Stimulated activated CD4-positive, alpha-beta T cell treated with anti-CD3 and anti-CD28 coated beads, Interleukin-2, amount 100 ng/mL, for 48 hours (primary cell): ENCODE measurements at places on chromosomes 12 and 14.

DNA sequence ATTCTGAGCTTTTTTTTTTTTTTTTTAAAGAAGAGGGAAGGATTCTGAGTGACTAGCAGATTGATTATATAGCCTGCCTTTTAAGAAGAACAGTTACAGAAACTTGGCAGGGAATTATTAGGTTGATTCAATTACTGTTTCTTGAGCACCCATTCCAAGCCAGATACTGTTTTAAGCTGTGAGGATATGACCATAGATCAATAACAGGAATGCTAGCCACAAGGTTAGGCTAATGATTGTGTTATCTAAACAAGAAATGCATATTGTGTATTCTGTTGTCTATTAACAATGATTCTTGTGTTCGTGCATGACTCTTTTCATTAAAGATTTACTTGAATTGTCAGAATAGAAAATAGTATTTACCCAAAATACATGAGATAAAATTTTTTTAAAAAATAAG is 67.1 kb downstream of the PRORP start:
- no peak for DNase-seq

- DNase-seq: no peak
Measured at GRCh38 chr12:128570191-128571065, 253.3 kb downstream of the SLC15A4 start.

GRCh38 chr14:21257394-21257909 is 11.8 kb downstream of the HNRNPC start:
- DNase-seq: no peak

DNA sequence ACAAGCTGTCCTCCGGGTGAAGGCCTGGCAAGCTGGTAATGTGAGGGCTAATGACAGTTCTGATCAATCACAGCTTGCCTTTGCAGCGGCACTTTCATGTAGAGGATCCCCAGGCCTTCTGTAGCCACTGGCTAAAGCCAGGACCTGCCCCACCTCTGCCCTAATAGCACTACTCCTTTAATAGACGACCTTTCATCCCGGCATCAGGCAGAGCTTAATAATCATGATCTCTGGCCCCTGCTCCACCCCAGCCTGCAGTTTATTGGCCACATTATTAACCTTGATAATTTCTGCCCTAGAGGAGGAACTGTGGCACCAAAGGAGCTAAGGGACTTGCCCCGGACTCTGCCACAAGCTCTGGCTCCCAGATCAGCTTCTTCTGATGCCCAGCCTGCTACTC is 142.3 kb upstream of the TBX3 start:
- no peak for DNase-seq

DNA sequence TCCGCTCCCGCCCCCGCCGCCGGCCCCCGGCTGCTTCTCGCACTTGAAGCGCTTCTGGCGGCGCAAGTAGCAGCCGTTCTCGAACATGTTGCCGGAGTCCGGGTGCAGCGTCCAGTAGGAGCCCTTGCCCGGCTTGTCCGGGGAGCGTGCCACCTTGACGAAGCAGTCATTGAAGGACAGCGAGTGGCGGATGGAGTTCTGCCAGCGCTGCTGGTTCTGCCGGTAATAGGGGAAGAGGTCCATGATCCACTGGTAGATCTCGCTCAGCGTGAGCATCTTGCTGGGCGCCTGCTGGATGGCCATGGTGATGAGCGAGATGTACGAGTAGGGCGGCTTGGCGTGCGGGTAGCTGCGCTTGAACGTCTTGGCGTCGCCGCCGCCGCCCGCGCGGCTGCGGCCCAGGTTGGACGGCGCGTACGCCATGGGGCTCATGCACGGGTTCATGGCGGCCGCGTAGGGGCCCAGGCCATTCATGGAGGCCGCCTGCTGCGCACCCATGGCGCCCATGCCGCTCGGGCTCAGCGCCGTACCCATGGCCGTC is 3.0 kb downstream of the FOXA1 start:
- DNase-seq: no peak

DNA sequence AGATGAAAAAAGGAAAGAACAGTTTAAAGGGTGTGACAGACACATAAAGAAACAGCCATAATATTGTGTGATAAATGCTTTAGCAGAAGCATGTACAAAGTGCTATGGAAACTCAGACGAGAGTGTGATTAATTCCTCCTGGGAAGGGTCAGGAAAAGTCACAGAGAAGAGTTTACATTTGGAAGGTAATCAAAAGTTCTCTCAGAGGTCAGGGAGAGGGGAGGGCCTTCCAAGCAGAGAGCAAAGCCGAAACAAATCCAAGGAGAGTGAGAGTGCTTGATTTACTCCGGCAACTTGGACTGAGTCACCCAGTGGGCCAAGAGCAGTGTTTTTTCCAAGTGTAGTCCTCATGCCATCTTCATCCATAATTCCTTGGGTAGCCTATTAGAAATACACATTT is 108.3 kb downstream of the IGF1 start:
- no peak for DNase-seq

DNA sequence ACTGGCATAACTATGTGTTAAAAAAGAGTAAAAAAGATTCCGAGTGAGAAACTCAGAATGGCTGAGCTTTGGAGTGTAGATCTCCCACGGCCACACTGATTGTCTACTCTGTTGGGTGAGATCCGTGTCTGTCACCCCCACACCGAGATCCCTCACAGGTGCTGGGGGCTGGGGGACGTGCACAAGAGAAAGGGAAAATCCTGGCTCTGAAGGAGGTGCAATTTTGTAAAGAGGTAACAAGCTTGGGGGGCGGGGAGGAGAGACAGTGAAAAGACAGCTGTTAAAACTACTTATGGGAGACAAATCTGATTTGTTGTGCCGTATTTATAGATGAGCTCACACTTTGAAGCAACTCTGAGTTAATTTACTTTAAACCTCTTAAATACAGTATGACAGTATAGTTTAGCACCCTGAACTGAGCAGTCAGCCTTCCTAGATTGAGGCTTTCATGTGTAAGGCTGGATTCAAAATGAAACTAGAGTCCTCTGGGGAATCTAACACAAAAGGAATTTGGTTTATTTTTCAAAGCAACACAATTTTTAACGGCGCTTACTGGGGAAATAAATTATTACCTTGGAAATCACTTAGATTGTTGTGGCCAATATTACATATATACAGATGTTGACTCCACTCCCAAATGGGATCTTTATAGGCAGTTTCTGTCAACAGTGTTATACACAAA is 167.4 kb upstream of the RGS6 start:
- DNase-seq: no peak

DNA sequence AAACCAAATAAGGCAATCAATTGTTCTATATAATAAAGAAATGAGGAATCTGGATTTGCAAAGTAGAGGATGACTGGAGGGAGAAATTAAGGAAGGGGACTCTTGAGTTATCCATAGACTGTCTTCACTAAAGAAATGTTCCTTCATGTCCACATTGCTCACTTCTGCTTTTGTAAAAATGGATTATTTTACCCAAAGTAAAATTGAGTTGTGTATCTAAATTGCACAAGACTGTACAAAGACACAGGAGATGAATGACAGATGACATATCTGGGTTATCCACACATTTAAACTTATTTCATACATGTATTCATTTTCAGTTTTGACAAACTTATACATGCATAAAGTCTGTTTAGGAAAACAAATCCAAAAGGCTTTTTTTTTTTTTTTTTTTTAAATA is 11.3 kb downstream of the ATP2B1 start:
- DNase-seq: no peak

GRCh38 chr12:94686834-94687628 is 36.7 kb upstream of the TMCC3 start:
- DNase-seq: no peak

- DNase-seq: no peak
Measured at GRCh38 chr14:105392131-105393090, 5.9 kb upstream of the TEX22 start.

DNA sequence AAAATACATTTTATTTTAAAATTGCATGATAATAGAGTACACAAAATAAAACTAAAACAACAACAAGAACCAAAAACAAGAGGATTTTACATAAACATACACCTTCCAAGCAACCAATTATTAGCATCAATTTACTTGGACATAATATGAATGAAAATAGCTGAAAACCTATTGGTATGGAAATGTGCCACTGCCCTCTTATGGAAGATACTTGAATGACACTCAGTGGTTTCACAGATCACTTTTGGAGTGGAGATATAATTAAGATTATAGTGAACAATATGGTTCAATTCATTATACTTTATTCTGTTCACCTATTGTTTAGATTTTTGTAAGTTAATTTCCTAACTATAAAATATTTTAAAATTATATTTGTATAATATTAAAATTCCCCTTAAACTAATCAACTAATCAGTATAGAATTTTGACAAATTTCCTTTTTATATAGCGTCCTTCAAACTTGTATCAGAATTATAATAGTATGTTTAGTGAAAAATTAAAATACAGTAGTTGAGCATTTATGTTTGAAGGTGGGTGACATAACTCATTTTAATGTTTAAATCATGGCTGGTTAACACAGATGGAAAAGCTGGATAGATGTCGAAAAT is 70.1 kb downstream of the SLC6A15 start:
- no peak for DNase-seq

GRCh38 chr14:59308673-59309072 is 120.2 kb downstream of the DAAM1 start:
- DNase-seq: no peak

- DNase-seq: no peak
Measured at GRCh38 chr12:32651151-32651955, 27.7 kb upstream of the DNM1L start.

GRCh38 chr12:32104572-32105355 is 1.9 kb upstream of the BICD1 start:
- DNase-seq: no peak

GRCh38 chr14:77375973-77376770 is 722 bp downstream of the TMED8 start:
- peak; percentile 21 for DNase-seq

DNA sequence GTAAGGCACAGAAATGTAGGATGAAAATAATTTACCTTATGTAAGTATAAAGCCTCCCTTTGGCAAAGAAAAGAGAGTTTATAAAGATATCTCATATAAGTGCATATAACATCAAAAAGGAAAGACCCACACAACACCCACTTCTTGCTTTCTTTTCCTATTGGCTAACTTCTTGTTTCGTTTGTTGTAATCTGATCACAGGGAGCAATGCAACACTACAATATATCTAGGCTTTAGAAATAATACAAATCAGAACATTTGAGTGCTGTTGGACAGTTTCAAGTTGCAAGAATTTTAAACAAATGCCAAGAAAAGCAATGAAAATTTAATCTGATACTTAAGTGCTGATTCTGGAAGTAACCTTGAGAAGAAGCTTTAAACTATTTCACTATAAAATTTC is 1.3 kb downstream of the FGD6 start:
- DNase-seq: no peak

DNA sequence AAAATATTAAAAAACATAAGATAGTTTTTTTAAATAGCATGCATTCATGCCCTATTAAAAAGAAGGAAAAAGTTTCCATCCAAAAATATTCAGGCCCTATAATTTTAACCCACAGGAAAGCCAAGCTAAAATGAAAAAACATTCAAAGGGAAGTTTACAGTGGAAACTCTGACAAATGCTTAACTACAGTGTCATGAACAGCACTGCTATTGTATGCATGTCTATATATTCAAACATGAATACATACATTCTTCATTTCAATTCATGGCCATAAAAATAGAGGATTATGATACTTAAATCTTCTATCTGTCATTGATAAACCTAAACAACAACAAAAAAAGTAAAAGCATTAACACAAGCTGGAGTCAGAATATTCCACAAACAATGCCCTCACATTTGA is 67.4 kb downstream of the PPP2R5E start:
- DNase-seq: no peak

DNA sequence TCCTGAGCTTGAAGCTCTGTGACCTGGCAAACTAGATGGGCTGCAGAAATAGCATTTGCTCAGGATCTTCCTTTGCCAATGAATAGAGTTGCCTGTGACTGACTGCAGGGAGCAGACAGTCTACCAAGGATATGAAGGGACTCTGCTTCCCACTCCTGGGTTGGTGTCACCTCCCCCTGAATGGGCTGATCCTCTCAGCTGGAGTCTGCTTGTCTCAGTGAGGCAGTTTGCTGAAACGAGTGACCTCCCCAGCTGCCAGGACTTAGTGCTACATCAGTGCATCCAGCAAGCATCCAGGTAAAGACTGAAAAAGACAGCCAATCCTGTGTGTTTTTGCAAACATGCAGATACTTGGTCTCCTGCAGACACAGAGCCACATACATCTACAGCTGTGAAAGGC is 28.5 kb downstream of the PAH start:
- DNase-seq: no peak

DNA sequence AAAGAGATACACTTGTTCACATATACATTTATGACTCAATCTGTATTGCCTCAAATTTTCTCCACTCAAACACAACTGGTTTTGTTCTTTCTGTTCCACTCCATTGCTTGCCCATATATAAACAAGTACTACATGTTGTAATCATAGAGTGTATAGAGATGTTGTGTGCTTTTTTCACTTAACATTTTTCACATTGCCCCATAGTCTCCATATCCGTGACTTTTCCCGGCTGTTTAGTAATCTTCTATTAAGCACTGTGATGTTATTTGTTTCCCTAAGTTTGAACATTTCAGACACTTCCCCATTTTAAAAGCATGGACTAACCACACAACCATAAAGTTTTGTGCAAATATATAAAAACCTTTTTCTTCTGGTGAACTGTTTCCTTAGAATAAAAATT is 45.5 kb upstream of the PTPRR start:
- DNase-seq: no peak

DNA sequence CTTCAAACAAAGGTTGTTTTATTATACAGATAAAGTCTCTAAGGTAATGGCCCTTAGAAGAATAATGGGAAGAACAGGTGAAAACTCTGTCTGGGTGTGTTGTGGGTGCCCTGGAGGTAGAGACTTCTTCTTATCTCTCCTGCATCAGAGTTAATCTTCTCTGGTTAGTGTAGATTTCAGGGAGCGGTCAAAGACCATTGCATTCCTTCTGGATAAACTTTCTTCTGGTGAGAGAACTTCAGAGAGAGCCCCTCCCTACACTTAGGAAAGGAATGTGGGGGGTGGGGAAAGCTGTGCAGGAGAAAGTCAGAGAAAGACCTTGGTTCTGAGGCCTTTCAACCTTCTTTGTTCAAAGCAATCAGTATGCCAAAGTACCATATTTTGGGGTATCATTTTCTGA is 658.5 kb downstream of the DIO2 start:
- DNase-seq: no peak

DNA sequence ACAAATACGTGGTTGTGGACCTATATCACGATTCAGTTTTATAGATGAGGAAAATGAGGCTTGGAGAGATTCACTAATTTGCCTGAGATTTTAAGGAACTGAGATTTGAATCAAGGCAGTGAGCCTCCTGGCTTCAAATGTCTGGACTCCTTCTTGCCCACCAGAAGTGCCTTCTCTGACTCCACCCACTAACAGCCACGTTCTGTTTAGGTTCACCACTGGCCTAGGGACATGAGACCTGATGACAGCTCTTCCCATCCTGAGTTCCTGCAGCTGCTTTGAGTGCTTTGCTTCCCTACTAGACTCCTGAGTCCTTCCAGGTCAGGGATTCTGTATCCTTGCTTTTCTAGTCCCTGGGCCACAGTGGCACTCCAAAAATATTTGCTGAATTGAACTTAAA is 57.1 kb downstream of the PLBD1 start:
- DNase-seq: no peak

DNA sequence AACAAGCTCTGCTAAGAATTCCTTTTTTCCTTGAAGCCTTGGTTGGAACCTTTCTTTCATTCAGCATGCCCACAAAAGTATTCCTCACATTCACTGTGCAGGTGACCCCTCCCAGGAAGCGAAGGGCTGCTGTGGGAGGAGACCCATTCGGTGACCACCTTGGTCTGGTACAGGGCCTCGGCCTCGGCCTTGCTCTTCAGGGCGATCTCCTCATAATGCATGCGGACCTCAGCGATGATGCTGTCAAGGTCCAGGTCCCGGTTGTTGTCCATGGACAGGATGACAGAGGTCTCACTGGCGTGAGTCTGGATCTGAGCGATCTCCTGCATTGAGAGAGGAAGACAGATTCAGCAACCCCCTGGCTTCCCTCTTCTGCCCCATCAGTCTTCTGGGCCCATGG is 3.1 kb downstream of the KRT74 start:
- no peak for DNase-seq
